C1 segment of cervical spinal cord (tissue), 14 donors: ENCODE measurements at places on chromosomes 4 and X.
A peak's percentile ranks its signal among the peaks of the same experiment; 100 is the strongest.

- DNase-seq, result no peak
Measured at GRCh38 chr4:186725469-186726425, 2.1 kb upstream of the FAT1 start.

DNA sequence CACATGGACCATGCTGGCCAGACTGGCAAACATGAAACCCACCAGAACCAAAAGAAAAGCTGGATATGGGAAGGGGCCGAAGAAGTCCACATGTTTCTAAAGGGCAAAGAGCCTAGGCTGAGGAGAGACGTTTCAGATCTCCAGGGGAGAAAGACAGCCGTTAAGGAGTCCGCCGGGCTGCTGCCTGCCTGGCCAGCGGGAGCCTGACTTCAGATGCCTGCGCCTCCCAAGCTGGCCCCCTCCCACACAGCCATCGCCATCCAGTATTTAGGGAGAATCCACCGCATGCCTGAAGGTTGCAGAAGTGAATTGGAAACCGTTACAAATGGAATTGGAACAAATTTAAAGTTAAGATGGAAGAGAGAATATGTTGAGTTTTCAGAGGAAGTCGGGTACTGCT is 2.9 kb downstream of the TBL1X start:
- no peak for DNase-seq

DNA sequence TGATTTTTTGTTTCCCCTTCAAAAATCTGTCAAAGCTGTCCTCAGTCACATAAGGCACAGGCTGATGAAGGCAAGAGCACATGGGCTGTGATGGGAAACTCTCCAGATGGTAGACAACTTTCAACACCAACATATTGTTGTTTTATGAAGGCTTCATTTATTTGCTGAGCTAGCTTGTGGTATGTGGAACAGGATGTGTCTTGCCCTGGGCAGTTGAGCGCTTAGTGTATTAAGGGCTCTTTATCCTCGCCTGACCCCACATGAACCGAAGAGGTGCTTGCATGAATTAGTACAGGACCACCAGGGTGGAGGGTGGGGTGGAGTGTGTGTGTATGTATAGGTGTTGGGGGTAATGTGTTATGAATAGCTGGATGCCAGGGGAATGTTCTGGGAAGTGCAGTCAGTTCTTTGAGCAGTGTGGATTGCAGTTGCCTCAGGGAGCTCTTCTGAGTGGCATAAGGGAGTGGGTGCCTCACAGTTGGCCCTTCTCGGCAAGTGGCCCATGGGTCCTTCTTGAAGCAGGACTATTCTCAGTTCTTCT is 103.1 kb downstream of the PHEX start:
- DNase-seq, result no peak

GRCh38 chrX:49171752-49172279 is at the start of gene PLP2:
TSS of gene PLP2 (plus strand) at chrX:49171898. CDS start at chrX:49172001, 103 bp downstream.
- peak; percentile 47 for DNase-seq

DNA sequence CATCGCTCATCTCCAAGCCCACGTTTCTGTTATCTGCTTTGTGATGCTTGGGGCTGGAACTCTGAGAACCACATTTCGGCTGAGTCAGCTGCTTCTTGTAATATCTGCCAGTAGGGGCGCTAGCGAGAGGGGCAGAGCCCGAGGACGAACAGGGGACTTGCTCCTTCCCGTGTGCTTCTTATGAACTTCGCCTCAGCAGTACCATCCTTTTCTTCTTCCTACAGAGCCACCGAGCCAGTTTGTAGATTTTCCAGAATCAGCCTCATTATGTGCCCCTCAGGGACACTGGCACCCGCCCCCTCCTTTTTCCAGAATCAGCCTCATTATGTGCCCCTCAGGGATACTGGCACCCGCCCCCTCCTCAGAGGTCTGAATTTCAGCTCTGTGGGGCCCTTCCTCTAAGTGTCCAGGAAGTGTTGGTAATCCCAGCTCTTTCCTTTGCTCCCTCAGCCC is 441.7 kb upstream of the RASGEF1B start:
- DNase-seq, result no peak

- no peak for DNase-seq
Measured at GRCh38 chr4:158644356-158644755, 27.3 kb downstream of the C4orf46 start.
